ENCODE measurements at places on chromosomes 2 and 18. TPM values are rescaled to one million over a fixed set of nuclear protein-coding genes. Genes with fewer than 3 reads are reported as not detected.

The B3GNT7 gene
- total RNA-seq = 9.9 TPM

The RESP18 gene
- not detected for total RNA-seq

The MAL gene
- 0.98 TPM for total RNA-seq

The REG3A gene
- total RNA-seq = not detected

The KCNG2 gene
- not detected for total RNA-seq

The ABHD3 gene
- 5.1 TPM for total RNA-seq

Data from mesangial cell (primary cell).